ENCODE measurements at places on chromosomes 7 and 10.

DNA sequence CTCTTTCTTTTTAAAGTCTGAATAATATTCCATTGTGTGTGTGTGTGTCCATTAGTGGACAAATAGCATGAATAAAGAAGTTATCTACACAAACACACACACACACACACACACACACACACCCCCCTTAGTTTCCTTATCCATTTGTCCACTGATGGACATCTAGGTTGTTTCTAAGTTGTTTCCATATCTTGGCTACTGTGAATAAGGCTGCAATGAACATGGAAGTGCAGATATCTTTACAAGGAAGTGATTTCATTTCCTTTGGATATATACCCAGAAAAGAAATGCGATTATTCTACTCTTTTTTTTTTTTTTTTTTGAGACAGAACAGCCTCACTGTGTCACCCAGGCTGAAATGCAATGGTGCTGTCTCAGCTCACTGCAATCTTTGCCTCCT lies 113.5 kb downstream of the MBL2 start:
- DNase-seq = no peak

DNA sequence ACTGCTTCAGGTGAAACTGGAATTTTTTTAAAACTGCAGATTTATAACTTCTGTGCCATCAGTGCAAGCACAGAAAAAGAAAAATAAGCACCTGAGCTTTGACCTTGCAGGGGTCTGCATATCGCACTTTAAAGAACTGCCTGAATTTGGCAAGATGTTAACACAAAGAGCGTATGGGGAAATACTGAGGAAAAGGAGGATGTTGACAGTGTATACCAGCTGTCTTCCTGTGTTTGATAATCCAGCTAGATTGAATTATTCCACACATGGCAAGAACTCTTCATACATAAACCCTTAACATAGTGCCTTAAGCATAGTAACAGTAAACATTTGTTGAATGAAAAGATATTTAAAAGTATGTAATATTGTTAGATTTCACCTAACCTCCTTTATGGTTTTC lies 30.0 kb downstream of the SMC3 start:
- no peak for DNase-seq

DNA sequence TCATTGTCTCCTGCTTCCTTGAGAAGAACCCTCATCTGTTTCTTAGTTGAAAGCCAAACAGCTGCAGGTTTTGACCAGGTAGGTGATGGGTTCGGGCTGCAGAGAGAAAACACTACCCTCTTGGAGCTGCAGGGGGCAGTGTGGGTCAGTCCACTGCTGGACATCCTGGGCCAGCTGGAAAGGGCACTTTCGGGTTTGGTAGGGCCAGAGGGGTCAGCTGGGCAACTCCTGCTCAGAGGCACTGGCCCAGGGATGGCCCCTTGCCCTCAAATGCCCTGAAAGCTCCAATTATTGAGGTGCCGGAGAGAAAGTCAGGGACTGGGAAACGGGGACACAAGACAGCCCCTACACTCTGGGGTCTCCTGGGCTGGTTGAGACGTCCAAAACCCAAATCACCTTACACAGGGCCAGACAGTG lies 90.7 kb downstream of the MKI67 start:
- DNase-seq = no peak

GRCh38 chr7:123769371-123769770 lies 20.6 kb upstream of the WASL start:
- no peak for DNase-seq

DNA sequence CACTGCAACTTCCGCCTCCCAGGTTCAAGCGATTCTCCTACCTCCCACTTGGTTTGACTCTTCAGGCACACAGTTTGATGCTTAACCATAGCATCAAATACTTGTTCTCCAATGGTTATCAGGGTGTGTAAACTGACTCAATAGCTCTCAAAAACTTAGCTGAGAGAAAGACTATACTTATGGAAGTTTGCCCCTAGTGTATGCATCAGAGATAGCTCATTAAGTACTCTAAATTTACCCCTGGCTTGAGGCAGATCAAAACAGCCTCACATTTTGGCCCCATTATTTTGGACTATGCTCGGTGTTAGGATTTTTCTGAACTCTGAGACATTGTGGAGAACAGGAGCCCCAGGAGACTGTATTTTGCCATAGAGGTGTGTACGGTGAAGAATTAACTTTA lies 40.8 kb upstream of the SLC35B4 start:
- no peak for DNase-seq

All from NCI-H1417 treated with DMSO at 0.1 percent for 48 hours (cell line).